ENCODE measurements at places on chromosomes 3 and 15. TPM values are rescaled to one million over a fixed set of nuclear protein-coding genes. Genes with fewer than 3 reads are reported as not detected.

Gene MANF
- total RNA-seq: 40.0 TPM

Gene PRICKLE2
- 44.5 TPM for total RNA-seq

Gene PCOLCE2
- 36.0 TPM for total RNA-seq

Gene ITIH4
- total RNA-seq: 5.8 TPM

DNA sequence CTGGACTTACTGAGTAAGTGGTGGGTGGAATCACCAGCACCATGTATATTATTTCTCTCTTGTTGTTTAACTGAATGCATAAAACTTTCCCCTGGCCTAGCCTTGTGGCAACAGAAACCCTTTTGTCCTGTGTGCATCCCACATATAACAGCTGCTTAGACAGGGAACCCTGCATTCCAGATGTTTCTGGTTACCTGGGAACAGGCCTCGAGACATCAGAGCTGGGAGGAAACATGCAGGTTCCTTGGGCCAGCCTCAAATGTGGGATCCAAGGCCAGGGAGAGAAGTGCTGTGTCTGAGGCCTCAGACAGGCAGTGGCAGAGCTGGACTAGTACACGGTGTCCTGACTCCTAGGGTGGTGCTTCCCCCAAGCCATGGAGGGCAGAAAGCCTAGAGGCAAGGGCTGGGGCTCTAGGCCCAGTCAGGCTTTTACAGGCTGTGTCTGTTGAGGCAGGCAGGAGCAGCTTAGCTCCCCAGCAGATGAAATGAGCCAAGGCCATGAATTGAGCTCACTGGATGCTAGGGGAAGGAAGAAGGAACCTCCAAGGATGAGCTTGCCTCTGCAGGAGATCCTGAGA is 57.7 kb downstream of the ITGA11 start:
- DNase-seq: no peak
- H3K27me3 ChIP-seq: no peaks in the 10 kb centered on the region
- H3K27ac ChIP-seq: no peak overlapping the region
- no peaks in the 10 kb centered on the region for H3K36me3 ChIP-seq

DNA sequence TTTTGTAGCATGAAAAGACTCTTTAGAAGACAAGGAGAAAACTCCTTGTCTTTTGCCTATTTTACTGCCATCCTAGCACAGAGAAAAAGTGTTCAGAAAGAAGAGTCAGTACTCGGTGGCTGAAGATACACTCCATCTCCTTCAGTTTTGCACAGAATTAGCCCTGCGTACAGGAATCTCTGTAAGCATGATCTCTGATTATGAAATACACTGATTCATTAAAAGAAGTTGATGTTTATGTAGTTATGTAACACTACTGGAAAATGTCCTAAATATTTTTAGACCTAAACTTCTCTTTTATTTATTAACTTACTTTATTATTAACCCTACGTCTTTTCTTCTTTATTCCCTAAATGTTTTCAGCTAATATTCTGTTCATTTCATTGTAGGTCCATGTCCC is 138.4 kb downstream of the LEKR1 start:
- no peaks in the 10 kb centered on the region for H3K4me1 ChIP-seq
- H3K27ac ChIP-seq: no peak overlapping the region
- DNase-seq: no peak
- no peaks in the 10 kb centered on the region for H3K36me3 ChIP-seq

- H3K36me3 ChIP-seq: no peaks in the 10 kb centered on the region
- H3K27ac ChIP-seq: no peak overlapping the region
- H3K27me3 ChIP-seq: no peaks in the 10 kb centered on the region
- no peaks in the 10 kb centered on the region for H3K4me1 ChIP-seq
- DNase-seq: no peak
Measured at GRCh38 chr3:33006571-33007286, 55.3 kb downstream of the CCR4 start.
